Activated naive CD8-positive, alpha-beta T cell treated with anti-CD3 and anti-CD28 coated beads for 36 hours (primary cell): ENCODE measurements at places on chromosomes 5 and 9.

GRCh38 chr9:80552931-80553330, 981.2 kb downstream of the TLE4 start:
- no peak for DNase-seq

DNA sequence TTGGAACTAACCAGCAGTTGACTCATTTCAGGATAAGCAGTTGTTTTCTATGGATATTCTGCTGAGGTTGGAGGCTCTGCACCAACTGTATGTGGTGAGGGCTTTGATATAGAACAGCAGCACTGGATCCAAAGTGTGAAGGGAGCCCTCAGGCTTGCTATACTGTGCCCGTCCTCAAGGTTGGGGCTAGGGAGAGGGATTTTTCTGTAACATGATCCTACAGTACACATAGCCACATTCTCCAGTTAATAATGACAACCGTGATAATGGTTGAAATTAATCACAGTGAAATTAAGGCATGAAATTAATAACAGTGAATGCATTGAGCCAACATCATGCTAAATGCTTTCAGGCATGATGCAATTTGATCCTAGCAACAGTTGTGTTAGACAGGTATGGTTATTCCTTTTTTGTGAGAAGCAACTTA, 36.7 kb downstream of the ARHGAP26 start:
- DNase-seq = no peak

- DNase-seq = no peak
These were observed 62.0 kb upstream of the GARNL3 start for GRCh38 chr9:127202461-127203169.

- DNase-seq = no peak
These were observed 485.8 kb downstream of the BRINP1 start for GRCh38 chr9:118883411-118883810.

DNA sequence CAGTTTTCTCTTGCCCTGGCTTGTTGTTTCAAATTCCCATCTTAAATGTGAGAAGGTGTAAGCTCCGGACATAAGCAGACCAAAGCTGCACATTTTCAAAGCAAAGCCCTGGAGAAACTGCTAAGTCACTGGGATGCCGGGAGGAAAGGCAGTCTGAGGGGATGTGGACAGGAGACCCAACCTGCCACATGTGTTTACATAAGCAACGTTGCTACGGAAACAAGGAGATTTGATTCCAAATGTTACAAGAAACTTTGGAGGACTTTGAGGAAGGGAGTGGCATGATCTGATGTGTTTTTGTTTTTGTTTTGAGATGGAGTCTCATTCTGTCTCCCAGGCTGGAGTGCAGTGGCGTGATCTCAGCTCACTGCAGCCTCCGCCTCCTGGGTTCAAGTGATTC, 25.7 kb upstream of the INSYN2B start:
- DNase-seq = no peak
